Natural killer cell (primary cell): ENCODE measurements at places on chromosomes 7 and 10. TPM values are rescaled to one million over a fixed set of nuclear protein-coding genes. Genes with fewer than 3 reads are reported as not detected.

DNA sequence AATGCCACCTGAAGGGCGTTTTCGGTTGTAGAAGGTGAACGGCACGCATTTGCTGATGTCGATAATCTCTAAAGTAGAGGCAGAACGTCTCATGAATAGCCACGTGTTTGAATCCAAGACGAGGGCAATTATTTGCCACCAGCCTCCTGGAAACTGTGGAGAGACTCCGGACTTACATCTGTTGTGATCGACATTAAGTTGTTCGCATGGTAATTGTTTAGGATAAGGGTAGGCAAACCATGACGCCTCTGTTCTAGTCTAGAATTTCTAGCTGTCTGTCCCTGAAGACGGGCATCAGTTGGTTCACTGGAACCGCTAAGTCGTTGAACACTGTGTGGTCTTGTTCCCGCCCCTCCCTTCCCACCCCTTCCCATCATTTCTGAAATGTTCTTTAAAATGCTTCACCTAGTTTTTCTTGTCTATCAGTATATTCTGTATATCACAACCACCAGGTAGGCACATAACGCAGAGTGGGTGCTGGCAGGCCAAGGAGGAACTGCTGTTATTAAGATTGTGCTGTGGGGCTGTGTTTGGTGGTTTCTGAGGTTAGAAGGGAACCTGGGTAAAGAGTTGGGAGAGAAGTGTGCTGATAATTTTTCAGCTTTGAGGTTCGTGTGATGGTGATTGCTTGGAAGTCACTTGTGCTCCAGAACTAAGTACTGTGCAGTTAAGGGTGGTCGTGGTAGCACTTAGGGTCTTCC lies 1.2 kb downstream of the UBE3C start:
- no peak for DNase-seq

GRCh38 chr10:81179805-81180452 lies 642.2 kb downstream of the SH2D4B start:
- DNase-seq: no peak

GRCh38 chr10:43852149-43852548 lies 203.5 kb upstream of the ZNF32 start:
- DNase-seq: no peak

DNA sequence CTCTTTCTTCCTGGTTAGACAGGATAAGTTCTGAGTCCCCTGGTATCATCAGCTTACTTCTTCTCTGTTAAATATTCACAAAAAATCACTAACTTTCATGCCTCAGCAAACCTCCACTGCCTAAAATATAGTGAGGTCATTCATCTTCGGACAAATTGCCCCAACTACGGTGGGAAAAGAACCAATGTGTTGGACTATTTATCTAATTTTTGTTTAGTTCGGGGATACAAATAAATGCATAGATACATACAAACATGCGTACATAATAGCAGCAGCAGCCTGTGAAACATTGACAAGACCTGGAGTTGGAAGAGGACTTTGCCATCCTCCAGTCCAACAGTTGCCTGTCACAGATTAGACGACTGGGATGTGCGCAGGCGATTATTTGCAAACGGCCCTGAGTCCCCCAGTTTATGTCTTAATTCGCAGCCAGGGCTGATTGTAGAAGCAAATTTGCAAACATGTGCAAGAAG lies 51.5 kb downstream of the EGFR start:
- no peak for DNase-seq

Gene WIPF3
- total RNA-seq: not detected

Gene DGKB
- not detected for total RNA-seq

Gene ARHGEF5
- total RNA-seq: 1.2 TPM
